ENCODE measurements at places on chromosomes 2 and 18.

DNA sequence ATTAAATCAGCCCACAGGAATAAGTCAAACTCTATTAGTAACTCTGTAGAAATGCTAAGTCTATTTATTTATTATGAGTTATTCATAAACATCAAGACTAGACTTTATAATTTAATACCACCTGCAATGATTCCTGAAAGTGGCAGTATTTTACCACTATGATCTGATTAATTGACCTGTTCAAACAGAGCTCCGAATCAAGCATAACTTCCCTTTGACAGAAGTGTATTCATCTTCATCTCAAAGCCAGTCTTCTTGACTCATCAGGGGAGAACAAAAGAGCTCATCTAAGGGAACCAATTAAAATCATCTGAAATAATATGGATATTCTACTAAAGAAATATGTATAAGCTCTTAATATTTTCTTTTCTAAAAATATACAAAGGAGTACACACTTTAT, 122.3 kb downstream of the MBD2 start:
- no peak for DNase-seq

DNA sequence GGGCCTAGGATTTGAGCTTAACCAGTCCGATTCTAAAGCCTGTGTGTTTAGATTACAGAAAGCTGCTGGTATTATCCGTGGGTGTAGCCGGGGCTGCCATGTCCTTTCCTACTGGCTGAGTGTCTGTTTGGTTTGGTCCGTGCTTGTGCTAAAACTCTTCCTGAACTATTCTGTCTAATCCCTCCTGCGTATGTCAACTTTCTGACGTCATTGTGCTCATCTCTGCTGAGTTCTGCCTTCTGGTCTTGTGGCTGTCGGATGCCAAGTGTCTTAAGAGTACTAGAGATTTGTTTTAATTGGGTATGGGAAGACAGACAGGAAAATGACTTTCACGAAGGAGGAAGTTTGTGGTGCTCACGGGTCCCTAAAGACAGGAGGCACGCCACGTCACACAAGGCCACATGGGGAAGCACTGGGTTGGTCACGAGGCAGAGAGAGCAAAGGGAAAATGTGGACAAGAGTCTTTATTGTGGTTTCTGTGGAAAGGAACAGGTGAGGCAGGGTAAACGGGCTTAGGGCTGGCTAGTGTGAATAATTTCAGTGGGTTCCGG, 31.8 kb upstream of the NTSR2 start:
- DNase-seq: no peak

DNA sequence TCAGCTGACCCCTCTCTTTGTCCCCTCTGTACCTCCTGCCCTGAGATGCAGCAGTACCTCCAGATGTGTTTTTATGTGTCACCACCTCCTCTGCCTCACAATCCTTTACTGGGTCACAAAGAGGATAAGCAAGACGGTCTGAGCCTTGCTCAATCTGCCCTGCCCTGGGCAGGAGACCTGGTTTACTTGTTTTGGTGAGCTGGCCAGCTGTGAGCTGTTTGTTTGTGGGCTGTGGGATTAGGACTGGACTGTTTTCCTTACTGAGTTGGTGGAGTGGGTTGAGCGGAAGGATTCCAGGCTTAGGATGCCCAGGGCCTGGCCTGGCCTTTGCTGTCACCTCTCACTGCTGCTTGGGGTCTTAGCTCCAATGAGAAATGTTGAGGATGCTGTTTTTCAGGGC, 299.5 kb downstream of the SRBD1 start:
- DNase-seq: peak; percentile 28

GRCh38 chr2:158134655-158135054, 33.0 kb downstream of the UPP2 start:
- no peak for DNase-seq

- no peak for DNase-seq
Observed at GRCh38 chr2:186623084-186623483, 33.2 kb downstream of the ITGAV start.
